ENCODE measurements at places on chromosomes 3 and 15. TPM values are rescaled to one million over a fixed set of nuclear protein-coding genes. Genes with fewer than 3 reads are reported as not detected.
A peak's percentile ranks its signal among the peaks of the same experiment; 100 is the strongest.

DNA sequence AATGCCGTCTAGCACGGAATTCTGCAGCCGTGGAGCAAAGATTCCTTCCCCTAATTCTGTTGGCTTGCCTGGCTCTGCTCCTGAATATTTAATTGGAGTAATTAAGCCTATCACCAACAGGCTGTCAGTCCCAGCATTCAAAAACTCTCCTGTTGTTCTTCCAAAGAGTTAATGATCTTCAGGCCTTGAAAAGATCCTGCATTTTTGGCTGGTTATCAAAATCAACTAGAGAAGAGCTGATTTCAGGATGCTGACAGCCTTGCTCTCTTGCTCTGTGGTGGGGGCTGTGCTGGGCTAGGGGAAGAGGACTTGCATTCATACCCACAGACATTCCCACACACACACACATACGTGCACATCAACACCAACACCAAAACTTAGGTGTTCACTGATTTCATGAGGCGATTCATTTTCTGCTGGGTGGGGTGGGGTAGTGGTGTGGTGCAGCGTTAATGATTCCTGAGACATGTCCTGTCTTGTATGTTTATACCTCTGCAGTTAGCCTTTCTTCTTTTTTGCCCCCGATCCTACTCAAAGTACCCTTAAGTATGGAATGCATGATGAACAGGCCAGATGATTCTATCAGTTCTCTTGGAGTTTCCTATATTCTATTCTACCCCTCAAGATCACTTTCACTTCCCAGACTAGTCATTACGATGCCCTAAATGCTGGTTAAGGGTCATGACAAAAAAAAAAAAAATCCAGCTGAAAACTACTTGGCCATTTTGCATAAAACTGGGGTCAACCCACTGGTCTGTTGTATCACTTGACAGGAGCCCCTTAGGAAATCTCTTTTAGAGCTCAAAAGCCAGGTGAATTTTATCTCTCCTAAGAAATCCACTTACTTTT is 42.3 kb downstream of the CPN2 start:
- DNase-seq = no peak

The UBA3 gene
- 127 TPM for total RNA-seq

GRCh38 chr3:51828297-51828696 is 33.1 kb upstream of the IQCF2 start:
- DNase-seq = no peak

DNA sequence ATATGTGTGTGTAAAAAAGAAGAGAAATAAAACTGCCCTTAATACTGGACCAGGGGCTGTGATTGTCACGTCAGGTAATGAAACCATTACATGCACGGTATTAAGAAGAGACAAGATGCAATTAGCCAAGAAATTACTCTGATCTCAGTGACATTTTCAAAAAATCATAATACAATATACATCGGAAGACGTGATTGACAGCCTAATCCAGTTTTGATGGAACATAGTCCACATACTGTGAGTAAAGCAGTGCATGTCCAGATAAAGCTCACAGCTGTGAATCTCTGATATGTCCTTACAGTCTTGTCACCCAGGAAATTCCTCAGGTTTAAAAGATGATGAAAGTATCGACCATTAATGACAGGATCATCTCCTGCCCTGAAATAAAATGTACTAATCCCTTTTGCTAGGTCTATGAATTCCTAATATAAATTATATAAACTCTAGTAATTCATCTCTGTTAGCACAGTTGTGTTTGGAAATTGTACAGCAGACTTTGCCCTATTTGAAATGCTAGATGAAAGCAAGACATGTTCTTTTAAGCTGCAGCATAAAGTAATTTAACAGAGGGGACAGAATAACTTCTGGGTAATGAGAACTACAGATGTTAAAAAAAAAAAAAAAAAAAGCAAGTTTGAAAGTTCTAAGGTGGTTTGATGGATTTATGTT is 119.5 kb upstream of the TMCO5A start:
- no peak for DNase-seq

GRCh38 chr3:113441051-113441770 is at the start of gene CFAP44:
TSS of gene CFAP44 (minus strand) at chr3:113441493. CDS start at chr3:113433664, 7,829 bp downstream.
- DNase-seq = peak; percentile 59

DNA sequence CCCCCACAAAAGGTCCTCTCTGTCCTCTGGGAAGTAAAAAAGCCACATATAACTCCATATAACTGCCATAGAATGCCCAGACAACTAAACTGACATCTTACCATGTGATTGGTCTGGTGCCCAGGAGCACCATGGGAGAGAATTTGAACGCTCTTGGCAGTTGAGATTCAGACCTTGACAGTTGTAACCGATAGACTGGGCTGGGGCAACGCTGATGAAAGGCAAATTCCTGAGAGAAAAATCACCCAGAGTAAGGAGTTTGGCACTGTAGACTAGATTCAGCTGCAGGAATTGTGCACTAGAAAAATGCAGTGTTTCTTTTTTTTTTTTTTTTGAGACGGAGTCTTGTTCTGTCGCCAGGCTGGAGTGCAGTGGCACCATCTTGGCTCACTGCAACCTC is 240.5 kb downstream of the SOX2 start:
- no peak for DNase-seq

The MCCC1 gene
- total RNA-seq = 19.4 TPM

DNA sequence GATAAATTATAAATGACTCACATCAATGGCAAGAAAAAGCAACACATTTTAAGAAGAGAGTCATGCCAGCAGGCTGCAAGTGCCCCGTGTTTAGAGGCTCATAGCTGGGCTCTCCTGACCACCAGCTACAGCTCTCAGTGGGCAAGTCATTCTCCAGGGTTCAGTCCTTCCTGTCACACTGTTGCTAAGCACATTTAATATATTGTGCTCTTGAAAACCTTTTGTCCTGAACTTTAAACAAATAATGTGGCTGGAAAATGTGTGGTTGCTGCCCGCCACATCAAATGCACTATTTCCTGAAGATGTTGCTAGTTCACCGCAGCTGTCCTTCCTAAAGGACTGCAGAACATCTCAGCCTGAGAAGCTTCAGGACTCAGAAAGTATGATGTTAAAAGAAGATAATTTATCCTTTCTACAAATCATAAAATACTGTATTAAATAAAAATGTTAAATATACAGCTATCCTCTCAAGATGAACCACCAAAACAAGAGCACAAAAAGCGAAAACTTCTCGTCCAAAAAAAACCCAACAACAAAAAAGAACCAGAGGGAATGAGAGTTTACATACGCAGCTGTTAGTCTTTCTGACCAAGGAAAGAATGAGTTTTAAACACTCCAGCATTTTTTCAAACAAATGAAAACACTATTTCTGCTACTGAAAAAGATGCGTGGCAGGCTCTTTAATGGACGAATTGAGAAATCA is 951 bp downstream of the TARS3 start:
- peak; percentile 59 for DNase-seq

GRCh38 chr15:42401544-42402454 is 42.5 kb downstream of the CAPN3 start:
- DNase-seq = no peak

The POMGNT2 gene
- total RNA-seq = 14.9 TPM

The KCNMB3 gene
- 0.88 TPM for total RNA-seq

The SOX14 gene
- total RNA-seq = not detected

DNA sequence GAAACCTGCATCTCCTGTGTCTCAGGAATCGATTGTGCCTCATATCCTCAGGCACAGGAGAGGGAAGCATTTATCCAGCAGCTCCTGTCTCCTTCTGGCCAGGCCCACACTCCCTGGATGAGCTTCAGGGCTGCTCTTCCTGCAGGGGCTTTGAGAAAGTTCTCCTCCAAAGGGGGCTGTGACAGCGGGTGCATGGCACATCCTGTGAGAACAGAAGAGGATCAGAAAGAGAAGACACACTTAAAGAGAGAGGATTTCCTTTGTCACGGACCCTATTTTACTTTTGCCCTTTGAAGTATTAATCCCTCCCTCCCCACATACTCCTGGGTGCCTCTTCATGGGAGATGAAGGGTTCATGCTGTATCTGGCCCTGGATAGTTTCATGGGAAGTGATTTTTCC is 46.0 kb downstream of the MFSD1 start:
- DNase-seq = no peak

- peak; percentile 45 for DNase-seq
These were observed 821 bp upstream of the MAGI1 start for GRCh38 chr3:66039590-66039887.

The CP gene
- 0.39 TPM for total RNA-seq

GRCh38 chr3:51967384-51968169 is at the start of gene PCBP4:
TSS of gene PCBP4 (minus strand) at chr3:51967454. CDS start at chr3:51961240, 6,214 bp downstream.
- DNase-seq = peak; percentile 68

The MYL3 gene
- total RNA-seq = not detected

- DNase-seq = peak; percentile 59
These were observed 2.4 kb downstream of the RPL39L start for GRCh38 chr3:187136936-187137335.

DNA sequence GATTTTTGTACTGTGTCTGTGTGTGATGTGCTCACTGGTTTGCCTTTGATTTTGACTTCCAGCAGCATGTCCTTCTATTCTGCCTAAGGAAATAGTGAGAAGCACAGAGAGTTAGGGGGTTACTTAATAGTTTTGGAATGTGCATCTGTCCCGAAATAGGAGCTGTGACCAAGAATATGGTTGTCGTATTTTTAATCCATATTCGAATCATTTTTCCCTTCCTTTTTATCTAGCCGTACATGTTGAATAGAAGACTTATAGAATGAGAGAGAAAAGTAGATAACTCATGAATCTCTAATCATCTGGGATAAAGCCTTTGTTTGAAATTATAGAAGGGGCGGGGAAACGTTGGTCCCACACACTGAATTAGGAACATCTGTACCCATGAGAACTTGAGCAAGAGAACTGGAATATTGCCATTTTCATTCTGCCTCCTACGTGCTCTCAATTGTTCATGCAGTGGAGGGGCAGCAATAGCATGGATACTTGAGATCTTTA is 23.6 kb downstream of the CRTC3 start:
- peak; percentile 89 for DNase-seq

- DNase-seq = no peak
These were observed 6.2 kb downstream of the RPL32 start for GRCh38 chr3:12835052-12835665.

GRCh38 chr3:136276049-136276755 is 26.1 kb downstream of the PCCB start:
- no peak for DNase-seq

DNA sequence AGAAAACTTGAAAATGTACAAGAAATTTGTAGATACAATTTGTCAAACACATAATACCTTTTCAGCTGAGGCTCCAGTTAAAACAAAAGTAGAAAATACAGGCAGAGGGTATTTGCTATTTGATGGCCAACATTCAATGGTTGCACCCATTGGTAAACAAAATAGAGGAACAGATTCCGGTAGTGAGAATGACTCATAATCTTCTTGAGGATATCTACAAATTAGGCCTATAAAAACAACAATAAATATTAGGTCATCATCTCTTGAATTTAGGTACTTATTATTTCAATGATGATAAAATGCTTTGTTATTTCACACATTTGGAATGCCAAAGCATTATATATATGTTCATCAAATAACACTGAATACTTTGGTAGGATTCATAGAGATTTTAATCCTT is 53.4 kb downstream of the DENND4A start:
- no peak for DNase-seq

DNA sequence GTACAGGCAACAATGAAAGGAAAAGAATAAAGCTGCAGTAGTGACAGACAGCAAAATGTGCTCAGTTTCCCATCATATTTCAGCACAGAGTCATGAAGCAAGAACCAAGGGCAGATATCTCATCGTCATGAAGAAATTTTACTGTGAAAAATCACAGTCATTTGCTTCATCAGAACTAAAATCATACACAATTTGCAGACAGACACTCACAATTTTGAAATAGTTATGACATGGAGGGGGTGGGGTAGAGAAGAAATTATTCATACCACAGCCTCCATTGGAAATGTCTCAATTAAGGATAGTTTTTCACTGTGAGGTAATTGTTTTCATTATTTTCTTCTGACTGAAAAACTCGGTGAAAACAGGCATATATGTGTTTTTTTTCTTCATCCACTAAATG is 78.8 kb upstream of the CNTN3 start:
- DNase-seq = no peak

DNA sequence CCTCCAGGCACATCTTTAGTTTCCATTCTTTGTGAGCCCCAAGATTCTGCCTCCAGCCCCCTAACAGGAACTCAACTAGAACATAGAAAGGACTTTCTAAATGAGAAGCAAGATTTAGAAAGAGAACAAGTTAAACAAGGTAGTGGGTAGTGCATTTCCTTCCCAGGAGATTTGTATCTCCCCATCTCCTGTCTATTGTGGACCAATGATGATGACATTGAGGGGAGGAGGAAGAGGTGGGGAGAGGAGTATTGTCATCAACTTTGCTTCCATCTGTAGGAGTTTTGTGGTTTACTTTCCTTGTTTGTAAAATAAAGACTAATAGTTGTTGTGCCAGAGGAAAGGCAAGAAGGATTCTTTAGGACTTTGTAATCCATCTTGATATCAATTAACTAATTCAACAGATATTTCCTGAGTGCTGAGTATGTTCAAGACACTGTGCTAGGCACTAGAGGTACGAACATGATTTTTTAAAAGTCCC is 235.3 kb upstream of the ROPN1 start:
- DNase-seq = no peak

The C3orf52 gene
- 7.4 TPM for total RNA-seq

- peak; percentile 88 for DNase-seq
These were observed 34.8 kb downstream of the SRGAP3 start for GRCh38 chr3:9214599-9214998.

The IGSF10 gene
- 0.59 TPM for total RNA-seq

The C3orf70 gene
- total RNA-seq = 8.2 TPM

The CHL1 gene
- 0.10 TPM for total RNA-seq

Measured in RPMI7951 (cell line).